CD4-positive, alpha-beta T cell treated with Interleukin-15 for 4 hours (primary cell): ENCODE measurements at places on chromosomes 5 and 9.

DNA sequence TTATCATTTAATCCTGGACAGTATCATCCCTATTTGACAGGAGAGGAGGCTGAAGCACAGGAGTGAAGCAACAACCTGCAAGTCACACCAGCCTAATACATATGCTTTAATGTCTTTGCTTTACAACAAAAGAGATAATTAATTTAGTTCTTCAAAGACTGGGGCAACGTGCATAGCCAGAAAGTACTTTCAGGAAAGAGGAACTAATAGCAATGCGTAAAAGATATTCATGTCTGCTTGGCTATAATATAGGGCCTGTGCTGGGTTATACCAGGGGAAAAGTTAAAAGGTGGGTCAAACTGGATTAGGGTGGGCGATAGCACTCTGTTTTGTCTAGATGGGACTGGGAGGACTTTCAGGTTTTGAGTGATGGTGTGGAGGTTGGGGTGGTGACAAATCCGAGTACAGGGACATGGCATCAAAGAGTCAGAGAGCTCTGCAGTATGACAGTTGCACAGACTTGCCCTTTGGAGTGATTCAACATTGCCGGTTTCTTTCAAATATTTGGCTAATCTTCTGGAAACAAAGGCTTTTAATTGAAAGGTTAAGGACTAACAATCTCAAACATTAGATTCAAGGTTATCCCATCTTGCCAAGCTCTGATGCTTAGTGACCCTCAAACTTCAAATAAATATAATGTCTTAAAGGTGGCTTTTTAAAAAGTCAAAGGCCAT is 11.9 kb downstream of the DAB2 start:
- DNase-seq = no peak

DNA sequence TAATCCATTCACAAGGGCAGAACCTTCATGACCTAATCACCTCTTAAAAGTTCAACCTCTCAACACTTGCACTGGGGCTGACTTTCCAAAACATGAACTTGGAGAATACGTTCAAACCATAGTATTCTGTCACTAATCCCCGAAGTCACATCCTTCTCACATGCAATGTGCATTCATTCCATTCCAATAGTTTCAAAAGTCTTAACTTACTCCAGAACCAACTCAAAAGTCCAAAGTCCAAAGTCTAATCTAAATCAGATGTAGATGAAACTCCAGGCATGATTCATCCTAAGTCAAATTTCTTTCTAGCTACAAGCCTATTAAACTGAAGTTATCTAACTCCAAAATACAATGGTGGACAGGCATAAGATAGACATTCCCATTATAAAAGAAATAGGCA is 21.7 kb upstream of the ADAMTSL1 start:
- no peak for DNase-seq

DNA sequence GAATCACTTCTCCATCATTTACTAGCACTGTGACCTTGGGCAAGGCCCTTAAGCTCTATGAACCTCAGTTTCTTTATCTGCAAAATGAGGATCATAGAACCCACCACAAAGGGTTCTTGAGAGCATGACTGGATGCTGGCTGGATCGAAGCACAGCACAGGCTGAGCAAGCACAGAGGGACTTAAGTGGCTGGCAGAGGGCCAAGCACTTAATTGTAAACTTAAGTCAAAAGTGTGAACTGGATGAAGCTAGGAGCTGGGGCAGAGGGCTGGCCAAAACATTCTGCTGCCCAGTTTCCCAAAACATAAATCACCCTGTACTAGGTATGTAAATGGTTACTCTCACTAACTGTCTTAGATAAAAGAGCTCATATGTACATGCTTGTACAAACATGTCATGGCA is 112.3 kb upstream of the WWC1 start:
- no peak for DNase-seq

GRCh38 chr5:135239453-135240282 is 159.4 kb downstream of the MACROH2A1 start:
- no peak for DNase-seq

DNA sequence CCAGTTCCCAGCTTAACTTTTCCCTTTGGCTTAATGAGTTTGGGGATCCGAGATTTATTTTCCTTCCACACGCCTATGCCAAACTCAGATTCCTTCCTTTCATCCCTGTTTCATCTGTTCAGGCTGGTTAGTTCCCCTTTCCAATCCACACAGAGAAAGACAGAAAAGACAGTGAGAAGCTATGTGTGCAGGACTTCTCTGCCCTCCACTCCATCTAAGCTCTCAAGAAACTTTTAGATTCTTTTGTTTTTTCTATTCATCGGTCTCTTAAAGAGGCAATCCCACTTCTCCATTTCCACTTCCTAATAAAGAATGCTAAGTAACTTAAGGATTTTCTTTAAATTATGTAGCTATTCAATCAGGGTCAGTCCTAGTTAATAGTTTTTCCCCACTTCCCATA is 11.2 kb downstream of the ITGA1 start:
- no peak for DNase-seq

- DNase-seq = no peak
These were observed 35.7 kb downstream of the RAD50 start for GRCh38 chr5:132592521-132592920.

DNA sequence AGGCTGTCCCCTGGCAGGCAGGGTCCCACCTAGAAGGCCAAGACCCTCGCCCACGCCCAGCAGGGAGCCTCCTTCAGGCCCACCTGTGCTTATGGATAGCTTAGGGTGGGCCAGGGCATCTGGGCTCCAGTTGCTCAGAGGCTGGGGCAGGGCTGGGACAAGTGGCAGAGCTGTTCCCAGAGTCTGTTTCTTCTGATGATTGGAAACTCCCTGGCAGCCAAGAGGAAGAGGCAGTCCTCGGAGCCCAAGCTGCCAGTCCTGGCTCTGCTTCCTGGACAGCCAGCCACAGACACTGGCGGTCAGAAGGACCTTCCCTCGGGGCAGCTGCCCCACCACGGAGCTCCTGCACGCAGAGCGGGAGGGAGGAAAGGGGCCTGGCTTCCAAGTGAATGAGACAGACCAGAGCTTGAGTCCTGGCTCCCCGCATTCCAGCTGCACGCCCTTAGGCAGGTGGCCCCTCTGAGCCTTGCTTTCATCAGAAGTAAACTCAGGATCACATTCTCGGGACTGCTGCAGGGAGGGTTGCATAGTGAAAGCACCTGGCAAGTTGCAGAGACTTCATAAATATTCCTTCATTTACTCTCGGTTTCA is 37.9 kb upstream of the GABRP start:
- DNase-seq = no peak

- DNase-seq = peak; percentile 56
These were observed 17.7 kb downstream of the CAVIN4 start for GRCh38 chr9:100595391-100596199.

GRCh38 chr5:76174101-76174500 is 90.9 kb downstream of the SV2C start:
- no peak for DNase-seq

- DNase-seq = no peak
These were observed 353.0 kb upstream of the KLF4 start for GRCh38 chr9:107842530-107842929.

- no peak for DNase-seq
These were observed 499.0 kb downstream of the ACTL7B start for GRCh38 chr9:108356806-108357205.

DNA sequence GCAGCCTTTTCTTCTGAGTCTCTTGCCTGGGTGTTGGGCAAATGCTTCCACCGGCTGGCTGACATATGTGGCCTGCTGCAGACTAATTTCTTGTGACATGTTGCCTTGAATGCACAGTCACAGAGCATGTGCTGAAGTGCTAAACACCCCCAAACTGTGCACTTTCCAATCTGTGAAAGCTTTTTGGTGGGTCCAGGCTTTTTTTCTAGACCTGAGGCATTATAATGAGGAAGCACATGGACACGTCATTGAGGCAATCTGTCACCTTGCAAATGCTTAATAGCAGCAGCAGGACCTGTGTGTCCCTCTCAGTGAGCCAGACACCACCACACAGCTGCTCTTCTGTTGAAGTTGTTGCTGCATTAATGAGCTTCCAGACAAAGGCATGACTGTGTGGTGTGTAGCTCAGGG is 274.7 kb downstream of the ELAVL2 start:
- DNase-seq = no peak

DNA sequence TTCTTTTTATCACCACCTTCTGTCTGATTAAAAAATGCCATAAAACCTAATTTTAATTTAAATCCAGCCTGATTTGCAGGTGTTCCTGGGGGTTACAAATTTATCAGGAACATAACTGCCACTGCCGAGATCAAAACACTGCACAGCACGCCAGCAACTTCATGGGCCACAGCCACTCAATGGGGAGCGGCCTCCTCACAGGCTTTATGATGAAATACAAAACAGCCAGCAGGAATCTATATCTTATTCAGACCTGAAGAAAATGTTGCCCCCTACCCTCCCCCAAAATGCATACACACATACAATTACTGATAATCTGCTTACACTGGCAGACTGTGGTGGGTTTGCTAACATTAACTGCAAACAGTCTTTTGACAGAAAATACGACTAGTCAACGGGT is 151.7 kb upstream of the POU5F2 start:
- DNase-seq = no peak

DNA sequence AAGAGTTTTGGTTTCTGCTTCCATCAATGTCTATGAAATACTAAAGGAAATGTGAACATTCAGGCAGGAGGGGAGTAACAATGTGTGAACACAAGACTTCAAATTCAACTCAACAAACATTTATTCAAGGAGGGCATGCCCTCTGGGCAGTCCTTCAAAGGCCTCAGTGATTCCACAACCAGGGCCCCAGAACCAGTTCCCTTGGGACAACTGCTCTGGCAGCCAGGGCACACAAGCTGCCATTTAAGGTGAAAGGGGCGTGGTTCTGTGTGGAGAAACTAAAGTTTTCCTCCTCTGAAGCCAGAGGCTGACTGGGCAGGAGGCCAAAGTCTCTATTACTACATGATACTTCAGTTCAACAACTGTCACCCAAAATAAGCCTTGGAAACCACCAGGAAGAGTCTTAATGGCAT is 3.2 kb downstream of the RBM18 start:
- DNase-seq = no peak

DNA sequence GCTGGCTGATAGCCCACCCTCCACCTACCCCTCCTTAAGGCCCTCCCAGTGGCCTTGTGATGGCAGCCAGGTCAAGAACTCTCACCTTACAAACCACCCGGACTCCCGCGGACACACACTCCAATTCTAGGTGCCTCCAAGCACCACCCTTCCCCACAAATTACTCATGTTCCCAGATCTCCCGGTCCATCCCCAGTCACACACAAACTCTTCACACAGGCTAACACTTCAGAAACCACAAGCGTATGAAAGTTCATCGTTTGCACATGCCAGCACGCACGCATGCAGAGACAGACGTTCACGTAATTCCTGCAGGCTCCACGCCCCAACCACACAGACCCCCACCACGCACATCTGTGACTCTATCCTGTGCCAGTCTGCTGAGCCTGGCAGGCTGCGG is 18.0 kb downstream of the NR5A1 start:
- no peak for DNase-seq

- DNase-seq = no peak
These were observed 362.4 kb downstream of the NDUFS4 start for GRCh38 chr5:53922508-53923498.

DNA sequence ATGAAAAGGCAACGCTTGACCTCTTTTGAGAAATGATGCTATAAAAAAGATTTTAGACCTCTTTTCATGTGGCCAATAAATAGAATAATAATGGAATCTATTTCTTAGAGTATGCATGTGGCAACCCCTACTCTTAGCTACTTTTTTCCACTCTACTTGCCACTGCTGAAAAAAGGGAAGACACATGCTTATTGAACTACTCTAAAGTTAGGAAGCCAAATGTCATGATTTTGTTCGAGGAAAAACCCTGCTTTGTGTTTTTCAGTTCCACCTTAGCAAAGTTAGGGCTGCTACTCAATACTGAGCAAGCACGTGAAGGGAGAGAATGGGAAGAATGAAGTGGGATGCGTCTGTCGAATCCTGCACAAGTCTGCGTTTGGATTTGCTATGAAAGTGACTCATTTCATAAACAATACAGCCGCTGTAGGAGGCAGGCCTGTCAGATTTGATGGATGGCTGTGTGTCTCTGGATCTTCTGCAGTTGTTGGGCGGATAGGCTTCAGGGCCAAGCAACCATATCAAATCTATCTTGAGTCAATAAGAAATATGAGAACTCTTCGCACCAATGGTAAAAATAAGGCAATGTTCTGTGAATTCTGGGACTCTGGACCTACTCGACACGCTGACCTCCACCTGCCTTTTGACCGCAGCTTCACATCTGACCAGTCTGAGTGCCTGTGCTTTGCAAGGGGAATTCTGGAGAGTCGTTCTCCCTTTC is 333.6 kb downstream of the PIK3R1 start:
- DNase-seq = no peak

DNA sequence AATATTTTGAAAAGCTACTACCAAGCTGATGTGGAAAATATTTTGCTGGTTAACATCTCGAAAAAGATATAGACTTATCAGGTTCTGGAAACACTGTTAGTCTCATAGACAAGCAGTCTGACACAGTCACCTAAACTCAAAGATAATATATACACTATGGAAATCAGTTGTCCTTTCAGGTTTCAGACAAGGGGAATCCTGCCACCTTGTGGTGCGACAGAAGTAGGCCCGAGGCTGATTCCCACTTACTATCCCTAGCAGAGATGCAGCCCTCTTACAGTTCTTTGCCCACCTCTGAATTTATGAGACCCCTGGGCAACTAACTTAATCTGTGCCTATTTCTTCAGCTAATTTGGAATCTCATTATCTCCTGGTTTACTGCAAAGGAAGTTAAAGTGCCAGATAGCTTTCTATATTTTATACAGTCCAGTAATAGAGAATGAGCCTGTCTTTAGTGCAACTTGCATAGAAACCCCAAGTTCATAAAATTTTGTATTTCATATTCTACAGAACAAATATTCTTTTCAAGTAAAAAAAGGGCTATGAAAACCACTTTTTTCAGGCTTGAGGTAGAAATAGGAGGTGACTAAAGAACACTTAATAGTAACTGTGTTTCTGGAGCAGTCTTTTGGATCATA is 16.9 kb downstream of the RAD1 start:
- peak; percentile 56 for DNase-seq

DNA sequence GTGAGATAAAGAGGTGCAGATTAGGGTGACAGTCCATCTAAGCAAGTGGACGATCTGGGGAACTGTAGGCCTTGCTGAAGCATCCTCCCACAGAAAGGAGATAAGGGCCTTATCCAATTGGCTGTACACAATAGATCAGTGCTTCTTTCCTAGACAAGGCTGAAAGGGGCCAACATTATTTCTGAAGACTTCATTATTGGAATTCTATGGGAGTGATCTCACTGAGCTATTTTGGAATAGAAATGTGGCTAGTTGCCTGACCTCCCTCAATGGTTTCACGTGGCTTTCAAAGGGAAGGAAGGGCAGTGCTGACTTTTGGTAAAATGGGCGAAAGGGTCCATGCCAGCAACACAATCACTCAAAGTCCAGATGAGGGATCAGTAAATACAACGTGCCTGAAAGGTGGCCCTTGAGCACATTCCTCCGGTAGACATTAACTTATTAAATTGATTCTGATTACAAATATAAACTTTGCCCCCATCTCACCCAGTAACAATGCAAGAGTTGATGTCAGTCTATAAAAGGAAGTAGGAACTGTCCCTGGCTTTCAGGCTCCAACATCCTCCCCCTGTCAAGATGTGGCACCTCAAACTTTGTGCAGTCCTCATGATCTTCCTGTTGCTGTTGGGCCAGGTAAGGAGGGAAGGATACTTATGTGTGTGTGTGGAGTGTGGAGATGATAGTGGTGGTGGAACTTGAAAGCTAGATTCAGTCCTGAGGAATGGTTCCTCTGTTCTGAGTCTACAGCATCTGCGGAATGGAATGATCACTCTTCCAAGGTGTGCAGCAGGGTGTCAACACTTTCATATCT is at the start of gene LEAP2:
Gene LEAP2, plus strand, starts transcription at position 550 of the 811 bp plus-strand sequence. Its CDS starts 27 bp downstream, at position 577.
- DNase-seq = no peak
